ENCODE measurements at places on chromosomes 2 and 18.

- no peak for DNase-seq
These were observed 135.0 kb downstream of the WDSUB1 start for GRCh38 chr2:159151198-159152127.

DNA sequence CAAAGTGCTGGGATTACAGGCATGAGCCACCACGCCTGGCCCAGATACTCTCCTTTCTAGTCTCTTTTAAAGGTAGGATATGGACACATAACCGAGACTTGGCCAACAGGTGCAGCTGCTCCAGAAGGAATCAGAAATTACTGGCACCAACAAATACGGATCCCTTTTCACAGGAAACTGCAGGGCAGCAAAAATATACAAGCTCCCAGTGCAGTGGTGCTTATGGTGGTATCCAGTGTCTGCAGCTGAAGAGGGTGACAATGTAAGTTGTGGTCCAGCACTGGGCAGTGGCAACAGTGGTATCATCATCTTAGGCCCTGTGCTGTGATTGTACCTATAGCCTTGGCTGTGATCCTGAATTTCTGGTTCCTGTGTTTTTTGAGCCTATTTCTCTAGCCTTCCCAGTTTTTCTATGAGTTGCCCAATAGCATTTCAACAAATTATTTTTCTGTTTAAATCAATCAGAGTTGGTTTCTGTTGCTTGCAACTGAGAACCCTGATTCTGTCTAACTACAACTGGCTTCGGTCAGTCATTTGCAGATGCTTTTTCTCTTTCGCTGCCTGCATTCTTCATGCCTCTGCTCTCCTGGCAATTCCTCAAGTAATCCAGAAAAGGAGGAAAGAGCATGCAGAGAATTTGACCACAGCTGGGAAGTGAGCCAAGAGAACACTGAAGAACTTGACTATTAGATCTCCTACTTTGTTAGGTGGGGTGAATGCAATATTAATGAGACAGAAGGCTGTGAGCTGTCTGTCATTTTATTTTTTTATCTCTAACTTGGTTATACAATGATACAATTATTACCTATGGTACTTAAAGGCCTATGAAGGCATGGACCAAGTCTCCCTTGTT is 30.8 kb upstream of the EML4 start:
- no peak for DNase-seq

GRCh38 chr2:115684345-115684744 is 1241.9 kb downstream of the DPP10 start:
- no peak for DNase-seq

DNA sequence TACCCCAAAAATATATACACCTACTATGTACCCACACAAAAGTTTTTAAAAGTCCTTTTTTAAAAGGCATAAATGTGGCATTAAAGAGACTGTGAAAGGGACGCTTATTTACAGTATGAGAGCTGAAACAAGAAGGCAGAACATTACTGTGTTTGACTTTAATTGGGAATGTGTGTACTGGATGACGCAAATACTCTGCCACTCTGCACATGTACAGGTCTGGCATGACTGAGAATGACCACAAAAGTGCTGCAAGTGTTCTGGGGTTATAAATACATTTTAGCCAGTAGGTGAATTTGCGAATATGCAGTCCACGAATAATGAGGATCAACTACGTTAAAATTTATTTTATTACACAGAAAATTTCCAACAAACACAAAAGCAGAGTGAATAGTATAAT is 11.4 kb downstream of the DARS1 start:
- DNase-seq = no peak

All from caudate nucleus (tissue), 63 donors.